Occipital lobe (tissue), 3 donors: ENCODE measurements at places on chromosomes 12 and 14.
A peak's percentile ranks its signal among the peaks of the same experiment; 100 is the strongest.

DNA sequence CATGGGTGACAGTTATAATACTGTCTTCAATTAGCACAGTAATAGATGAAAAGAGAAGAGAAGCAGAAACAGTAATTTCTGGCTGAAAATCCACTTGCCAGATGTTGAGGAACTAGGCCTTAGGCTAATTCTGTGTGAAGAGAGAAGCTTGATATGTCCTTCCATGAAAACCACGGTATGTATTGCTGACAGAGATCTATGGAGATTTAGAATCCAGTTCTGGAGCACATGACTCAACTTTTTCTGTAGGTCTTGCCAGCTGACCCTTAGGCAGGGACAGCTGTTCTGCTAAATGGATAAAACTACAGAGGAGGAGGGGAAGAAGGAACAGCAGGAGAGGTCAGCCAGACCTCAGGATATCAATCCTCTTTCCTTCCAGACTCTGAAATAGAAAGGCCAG, 211.5 kb downstream of the PRKD1 start:
- DNase-seq = no peak

DNA sequence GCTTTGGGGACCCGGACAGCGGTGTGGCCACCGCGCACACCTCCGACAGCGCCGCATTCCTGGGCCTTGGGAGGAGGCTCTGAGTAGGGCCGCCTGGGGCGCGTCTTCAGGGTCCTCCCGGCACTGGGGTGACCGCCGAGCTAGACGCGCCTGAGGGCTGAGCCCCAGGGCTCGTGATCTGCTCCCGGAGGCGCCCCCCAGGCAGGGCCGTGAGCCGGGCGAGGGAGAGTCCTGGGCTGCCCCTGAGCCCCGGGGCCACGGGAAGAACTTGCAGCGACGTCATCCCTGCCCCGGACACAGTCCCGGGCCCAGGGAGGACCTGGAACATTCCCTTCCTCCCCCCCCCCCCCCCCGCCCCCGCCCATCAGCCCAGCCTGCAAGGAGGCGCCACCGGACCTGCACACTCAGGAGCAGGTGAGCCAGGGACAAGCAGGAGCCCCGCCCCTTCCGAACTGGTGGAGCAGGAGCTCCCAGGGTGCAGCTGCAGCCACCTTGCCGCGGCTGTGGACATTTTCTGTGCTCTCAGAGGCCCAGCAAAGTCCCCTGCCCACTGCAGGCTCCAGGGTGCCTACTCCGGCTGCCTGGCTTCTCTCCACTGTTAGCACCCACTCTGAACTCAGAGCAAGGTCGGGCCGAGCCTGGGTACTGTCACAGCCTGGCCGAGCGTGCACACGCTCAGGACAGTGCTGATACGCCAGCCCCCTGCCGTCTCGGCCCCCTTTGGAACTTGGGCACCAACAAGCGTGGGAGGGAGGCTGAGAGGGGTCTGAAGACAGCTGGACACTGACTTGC, 50.7 kb downstream of the A2M start:
- peak; percentile 52 for DNase-seq

GRCh38 chr14:78319406-78319805, 149.2 kb downstream of the NRXN3 start:
- DNase-seq = no peak

GRCh38 chr14:52422650-52423356, 108.7 kb downstream of the PTGER2 start:
- no peak for DNase-seq

DNA sequence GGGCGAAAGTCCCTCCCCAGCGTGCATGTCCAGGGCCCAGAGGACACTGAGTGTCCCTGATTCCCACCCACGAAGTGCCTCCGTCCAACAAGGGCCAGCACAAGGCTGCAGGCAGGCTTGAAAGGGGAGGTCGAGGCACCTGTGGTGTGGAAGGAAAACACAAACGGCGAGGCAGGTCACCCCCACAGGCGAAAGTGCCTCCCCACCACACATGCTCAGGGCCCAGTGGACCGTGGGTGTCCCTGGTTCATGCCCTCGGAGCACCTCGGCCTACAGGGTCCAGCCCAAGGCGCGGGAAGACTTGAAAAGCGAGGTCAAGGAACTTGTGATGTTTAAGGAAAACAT, 370.4 kb downstream of the ALG10 start:
- DNase-seq = no peak

- DNase-seq = no peak
Measured at GRCh38 chr14:29836395-29836794, 91.3 kb downstream of the PRKD1 start.

GRCh38 chr12:105275997-105276733, 40.2 kb upstream of the APPL2 start:
- DNase-seq = no peak

DNA sequence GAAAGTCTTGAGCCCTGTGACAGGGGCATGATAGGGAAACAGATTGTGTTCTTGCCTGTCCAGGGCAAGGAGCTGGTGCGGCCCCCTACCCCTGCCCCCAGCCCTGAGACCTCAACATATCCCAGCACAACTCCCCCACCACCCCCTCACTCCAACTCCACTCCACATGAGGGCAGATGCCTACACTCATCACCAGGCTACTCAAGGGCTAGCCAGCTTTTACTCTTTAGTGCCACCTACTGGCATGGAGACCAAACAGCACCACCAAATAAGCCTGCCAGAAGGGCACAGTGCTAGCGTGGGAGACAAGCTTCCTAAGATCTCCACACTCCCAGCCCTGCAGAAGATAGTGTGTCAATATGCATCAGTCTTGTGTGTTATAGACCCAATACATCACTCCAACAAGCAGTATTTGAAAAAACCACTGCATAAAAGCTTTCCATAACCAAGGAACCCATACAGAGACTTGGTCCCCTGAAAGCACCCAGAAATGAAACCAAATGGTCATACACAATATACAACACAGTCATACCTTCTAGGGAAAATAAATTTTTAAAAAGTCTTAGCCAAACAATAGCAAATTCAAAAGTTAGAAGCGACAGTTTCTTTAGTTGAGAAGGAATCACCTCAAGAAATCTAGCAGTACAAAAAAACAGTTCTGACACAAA, 154.4 kb downstream of the KCNK10 start:
- DNase-seq = no peak

- no peak for DNase-seq
Measured at GRCh38 chr14:89723930-89724627, 230.5 kb downstream of the EFCAB11 start.

- no peak for DNase-seq
Measured at GRCh38 chr14:64646103-64646502, 58.1 kb upstream of the PLEKHG3 start.

- no peak for DNase-seq
Measured at GRCh38 chr14:71907793-71908515, 24.3 kb upstream of the RGS6 start.

DNA sequence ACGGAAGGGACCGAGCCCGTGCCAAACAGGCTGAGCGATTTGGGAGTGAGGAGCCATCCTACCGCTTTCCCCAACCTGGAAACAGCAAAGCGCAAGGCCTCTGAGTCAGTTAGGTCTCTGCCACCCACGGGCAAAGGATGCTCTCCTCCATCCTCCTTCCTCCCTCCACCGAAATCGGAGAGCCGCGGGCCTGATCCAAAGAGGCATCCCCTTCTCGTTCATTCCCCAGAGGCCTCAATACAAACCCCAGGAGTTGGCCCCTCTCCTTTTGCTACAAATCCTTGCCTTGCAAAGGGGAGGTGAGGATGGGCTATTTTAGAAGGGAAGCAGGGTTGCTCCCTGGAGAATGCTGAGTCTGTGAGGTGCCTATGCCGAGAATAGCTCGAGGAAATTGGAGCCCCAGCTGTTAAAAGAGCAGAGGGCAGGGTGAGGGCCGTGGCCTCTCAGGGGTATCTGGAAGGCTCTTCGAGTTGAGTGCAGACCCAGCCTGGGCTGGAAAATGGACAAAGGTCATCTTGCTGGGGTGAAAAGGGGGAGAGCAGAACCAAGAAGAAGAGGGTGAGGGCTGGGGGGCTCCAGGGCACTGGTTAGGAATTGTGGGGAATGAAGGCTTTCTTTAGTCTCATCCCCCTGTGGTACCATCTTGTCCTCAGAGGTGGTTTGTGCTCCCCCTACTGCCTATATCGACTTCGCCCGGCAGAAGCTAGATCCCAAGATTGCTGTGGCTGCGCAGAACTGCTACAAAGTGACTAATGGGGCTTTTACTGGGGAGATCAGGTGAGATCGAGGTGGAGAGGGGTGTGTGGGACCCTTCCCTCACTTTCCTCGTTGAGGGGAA, 1.1 kb downstream of the TPI1 start:
- DNase-seq = peak; percentile 49

GRCh38 chr14:91511043-91511383, 903 bp upstream of the PPP4R3A start:
- no peak for DNase-seq

- DNase-seq = no peak
Measured at GRCh38 chr14:92963301-92964123, 40.6 kb downstream of the CHGA start.

DNA sequence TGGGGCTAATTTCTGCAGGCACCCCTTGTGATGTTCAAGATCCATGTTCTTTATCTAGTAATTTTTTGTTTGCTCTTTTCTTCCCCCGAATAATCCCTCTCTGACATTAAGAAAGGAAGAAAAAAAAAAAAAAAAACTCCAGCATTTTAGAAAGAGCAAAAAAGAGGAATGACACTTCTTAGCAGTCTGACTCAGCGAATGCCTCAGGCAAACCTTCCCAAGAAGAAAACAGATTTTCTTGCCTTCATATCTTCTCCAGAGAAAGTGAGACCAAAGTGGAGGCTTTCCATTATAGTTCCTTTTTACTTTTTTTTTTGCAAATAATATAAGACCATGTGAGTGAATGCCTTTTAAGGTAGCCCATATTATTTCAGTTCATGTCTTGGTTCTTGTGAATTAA, 479.0 kb upstream of the SYT1 start:
- DNase-seq = no peak

DNA sequence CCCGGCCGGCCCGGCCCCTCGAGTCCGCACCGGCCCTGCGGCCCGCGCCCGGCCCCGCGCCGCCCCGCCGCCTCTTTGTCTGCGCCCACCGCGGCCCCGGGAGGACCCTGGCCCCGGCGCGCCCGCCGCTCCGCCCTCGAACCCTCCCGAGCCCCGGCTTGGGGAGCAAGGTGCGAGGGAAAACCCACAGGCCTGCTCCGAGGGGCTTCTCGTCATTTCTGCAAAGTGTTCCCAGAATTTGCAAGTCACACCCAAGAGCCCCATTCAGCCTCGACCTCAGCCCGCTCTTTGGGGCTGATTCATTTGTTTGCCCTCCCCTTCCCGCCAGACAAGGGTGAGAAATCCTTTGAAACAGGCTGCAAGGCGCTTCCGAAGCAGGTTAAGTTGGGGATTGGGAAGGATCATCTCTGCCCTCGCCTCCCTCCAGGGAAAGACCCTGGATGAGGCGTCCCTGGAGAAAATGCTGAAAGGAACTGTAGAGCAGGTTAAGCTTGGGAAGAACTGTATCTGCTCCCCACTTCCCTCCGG, 325 bp upstream of the CLIP1 start:
- peak; percentile 31 for DNase-seq

DNA sequence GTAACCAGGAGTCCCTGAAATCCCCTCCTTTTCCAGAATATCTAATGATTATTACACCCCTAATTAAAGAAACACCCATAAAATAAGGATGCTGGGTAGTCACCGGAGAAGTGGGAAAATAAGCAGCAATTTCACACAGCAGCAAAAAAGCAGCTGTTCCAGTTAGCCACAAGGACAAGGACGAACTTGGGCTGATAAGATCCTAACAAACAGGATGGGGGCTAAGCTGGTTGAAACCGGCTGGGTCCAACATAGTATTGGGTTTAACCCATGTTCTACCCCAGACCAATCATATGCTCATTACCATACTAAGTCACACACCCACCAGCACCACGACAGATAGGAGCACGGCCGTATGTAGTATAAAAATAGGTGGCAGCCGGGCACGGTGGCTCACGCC, 100.7 kb downstream of the RPL10L start:
- DNase-seq = no peak

DNA sequence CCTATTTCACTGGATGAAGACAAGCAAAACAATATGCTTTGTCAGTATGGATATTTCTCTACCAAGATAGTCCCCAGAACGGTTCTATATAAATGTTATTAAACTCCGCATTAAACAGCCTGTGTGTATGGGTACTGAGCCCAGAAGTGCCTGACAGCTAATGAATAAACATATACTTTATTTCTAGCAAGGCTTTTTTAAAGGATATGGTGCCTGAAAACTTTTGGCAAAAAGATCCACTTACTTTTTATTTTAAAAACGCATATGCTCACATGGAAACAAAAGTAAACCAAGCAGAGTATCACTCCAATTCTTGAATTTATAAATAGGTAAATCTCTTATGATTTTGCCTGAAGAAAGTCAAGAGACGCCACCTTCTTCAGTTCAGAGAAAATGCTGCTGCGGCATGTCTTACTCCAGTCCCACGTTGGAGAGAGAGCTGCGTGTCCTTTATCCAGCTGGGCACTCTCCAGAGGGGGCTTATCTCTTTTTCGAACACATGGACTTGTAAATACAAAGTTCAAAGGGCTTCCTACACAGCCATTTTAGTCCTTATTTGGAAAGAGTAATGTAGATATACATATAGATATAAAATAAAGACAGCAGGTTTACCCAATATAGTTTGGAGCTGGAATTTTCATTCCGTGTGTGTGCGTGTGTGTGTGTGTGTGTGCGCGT, 264.2 kb downstream of the ADAMTS20 start:
- no peak for DNase-seq

DNA sequence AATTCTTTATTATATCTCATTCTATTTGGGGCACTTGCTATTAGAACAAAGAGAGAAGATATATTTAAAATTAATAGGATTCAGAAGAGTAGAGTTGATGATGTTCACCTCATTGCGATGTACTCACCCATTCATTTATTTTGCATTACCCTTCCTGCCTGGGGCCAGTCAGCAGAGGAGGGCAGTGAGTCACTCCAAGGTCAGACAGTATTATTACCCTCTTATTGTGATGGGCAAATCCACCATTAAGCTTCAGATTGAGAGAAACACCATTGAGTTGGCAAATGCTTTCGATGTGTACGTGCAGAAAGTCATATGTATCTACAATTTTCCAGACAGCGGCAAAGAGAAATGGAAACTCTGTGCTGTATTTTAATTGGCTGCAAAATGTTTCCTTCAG, 134.2 kb downstream of the BICD1 start:
- no peak for DNase-seq

DNA sequence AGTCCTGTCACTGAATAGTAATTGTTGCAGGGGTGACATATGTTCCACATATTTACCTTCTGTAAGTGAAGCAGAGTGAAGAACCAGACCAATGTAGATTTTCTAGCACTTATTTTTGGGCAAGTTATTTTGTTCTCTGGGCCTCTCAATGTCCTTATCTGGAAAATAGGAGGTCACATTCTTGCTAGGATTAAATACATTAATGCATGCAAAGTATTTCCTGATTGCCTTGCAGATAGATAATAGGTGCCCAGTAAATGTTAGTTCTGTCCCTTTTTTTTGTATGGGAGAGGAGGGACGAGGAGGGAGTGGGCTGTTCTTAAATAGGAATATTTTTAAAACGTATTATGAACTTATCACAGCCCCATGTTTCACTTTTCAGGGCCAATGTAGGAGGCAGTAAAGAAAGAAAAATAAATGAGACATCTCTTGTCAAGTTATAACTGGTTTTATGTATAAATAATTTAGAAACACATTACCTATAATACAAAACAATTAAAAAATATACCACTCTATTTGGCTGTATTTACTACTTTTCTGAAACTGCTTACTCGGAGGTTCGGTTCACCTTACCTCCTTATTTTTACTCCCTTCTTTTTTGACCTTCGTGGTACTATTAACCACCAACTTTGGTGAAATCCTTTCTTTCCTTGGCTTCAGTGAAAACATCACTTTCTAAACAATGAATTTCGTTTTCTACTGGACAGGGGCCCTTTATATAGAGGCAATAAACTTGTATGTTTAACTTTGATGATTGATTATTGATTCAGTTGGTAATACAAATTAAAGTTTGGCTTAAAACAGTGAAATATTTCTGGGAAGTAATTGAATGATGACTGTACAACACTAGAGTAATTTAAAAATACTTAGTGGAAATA, 41.9 kb downstream of the DIP2B start:
- no peak for DNase-seq
